Activated CD8-positive, alpha-beta memory T cell treated with anti-CD3 and anti-CD28 coated beads, Interleukin-2, amount 10 ng/mL, durations not matched to agents 7 days and 5 days (primary cell): ENCODE measurements at places on chromosomes 7 and 10.

- no peak for DNase-seq
These were observed 736 bp upstream of the ITIH5 start for GRCh38 chr10:7667262-7668141.

DNA sequence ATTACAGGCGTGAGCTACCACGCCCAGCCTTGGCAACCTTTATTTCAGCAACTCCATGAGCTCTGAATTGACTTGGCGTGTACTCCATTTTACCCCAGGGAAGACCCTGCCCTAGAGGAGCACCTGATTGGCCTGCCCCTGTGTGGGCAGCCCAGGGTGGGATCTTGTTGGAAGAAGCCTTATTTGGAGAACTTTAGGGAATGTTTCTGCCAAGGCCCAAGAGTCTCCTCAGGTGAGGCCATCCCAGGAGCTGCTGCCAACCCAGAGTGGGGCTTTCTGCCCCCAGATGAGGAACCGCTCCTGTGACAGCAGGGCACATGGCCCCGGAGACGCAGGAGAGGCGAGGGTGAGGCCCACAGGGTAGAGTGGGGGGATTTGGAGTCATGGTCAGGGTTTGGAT is 42.0 kb downstream of the VWA2 start:
- no peak for DNase-seq

- DNase-seq: no peak
These were observed 18.1 kb downstream of the ZNF786 start for GRCh38 chr7:149072438-149072775.

GRCh38 chr10:76651154-76651553 is 986.5 kb downstream of the KCNMA1 start:
- no peak for DNase-seq
